ENCODE measurements at places on chromosomes 13 and 19. TPM values are rescaled to one million over a fixed set of nuclear protein-coding genes. Genes with fewer than 3 reads are reported as not detected.

The FAM124A gene
- total RNA-seq, result 0.29 TPM

The CAB39L gene
- 18.2 TPM for total RNA-seq

The RPL18 gene
- total RNA-seq, result 2,036 TPM

The NXNL1 gene
- not detected for total RNA-seq

The SERTAD3 gene
- total RNA-seq, result 18.6 TPM

The PCDH17 gene
- 0.15 TPM for total RNA-seq

The SRRM5 gene
- 0.17 TPM for total RNA-seq

The BRD4 gene
- 18.0 TPM for total RNA-seq

The OR10H4 gene
- total RNA-seq, result not detected

The IGFL1 gene
- total RNA-seq, result not detected

The CYP4F12 gene
- not detected for total RNA-seq

The TNFSF11 gene
- total RNA-seq, result not detected

The RNF17 gene
- 0.17 TPM for total RNA-seq

The MTUS2 gene
- total RNA-seq, result not detected

The CYP2F1 gene
- not detected for total RNA-seq

The KIR3DL2 gene
- not detected for total RNA-seq

The TMEM238 gene
- 0.58 TPM for total RNA-seq

The LHB gene
- total RNA-seq, result not detected

The NCCRP1 gene
- under 0.01 TPM for total RNA-seq

The CERS1 gene
- 0.29 TPM for total RNA-seq

The ZNF222 gene
- total RNA-seq, result 4.8 TPM

The ZNF69 gene
- total RNA-seq, result 4.0 TPM

The ATCAY gene
- not detected for total RNA-seq

Measured in smooth muscle cell of trachea (primary cell).